Stimulated activated CD8-positive, alpha-beta memory T cell treated with anti-CD3 and anti-CD28 coated beads, Interleukin-4, amount 100 ng/mL, for 1 hour (primary cell): ENCODE measurements at places on chromosomes 16 and 17.

DNA sequence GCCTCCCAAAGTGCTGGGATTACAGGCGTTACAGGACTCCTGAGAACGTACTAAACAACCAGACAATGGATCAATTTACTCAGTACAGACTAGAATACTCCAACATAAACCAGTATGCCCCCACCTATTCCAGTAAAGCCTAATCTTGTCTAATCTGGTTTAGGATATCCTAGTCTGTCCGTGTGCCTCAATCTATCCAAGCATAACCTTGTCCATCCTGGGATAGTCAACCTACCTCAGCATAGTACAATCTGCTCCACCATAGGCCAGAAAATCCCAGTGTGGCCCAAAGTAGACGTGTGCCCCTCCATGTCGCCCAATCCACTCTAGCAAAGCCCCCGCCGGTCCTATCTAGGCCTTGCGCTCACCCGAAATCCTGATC lies 625 bp downstream of the DVL2 start:
- no peak for DNase-seq

DNA sequence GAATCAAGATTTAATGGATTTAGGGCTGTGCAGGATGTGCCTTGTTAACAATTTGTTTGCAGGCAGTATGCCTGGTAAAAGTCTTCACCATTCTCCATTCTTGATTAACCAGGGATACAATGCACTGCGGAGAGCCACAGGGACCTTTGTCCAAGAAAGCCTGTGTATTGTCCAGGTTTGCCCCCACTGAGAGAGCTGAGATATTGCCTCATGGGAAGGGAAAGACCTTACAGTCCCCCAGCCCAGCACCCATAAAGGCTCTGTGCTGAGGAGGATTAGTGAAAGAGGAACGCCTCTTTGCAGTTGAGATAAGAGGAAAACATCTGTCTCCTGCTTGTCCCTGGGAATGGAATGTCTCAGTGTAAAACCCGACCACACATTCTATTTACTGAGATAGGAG lies 2169.6 kb downstream of the TP53TG3F start:
- DNase-seq = no peak

DNA sequence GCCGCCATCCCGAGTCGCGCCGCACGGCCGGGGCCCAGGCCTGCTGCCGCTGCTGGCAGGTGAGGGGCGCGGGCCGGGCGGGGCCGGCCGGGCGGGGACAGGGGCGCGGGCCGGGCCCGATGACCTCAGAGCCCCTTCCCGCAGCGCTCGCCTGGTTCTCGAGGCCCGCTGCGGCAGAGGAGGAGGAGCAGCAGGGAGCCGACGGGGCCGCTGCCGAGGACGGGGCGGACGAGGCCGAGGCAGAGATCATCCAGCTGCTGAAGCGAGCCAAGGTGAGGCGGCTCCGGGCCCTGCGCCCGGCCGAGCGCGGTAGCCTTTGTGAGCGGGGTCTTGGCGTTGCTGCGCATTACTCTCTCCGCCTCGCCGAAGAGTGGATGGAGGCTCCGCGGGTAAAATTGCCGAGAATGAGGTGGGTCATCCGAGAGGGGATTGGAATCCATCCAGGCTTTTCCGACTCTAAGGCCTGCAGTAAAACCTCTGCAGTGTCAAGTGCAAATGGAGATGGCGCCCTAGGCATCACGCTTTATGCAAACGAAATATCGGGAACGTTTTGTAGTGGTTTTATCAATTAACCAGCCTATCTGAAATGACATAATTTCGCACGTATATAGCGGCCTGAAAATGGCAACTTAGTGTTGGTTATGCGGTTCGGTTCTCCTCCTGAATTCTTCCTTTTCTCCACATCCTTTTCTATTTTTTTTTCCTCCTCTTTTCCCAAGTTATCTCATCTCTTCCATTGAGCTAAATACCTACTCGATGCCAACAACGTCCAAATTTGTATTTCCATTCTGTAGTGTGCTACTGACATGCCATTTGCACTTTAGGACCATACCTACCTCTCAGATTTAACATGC lies 577 bp downstream of the TTC19 start:
- no peak for DNase-seq

DNA sequence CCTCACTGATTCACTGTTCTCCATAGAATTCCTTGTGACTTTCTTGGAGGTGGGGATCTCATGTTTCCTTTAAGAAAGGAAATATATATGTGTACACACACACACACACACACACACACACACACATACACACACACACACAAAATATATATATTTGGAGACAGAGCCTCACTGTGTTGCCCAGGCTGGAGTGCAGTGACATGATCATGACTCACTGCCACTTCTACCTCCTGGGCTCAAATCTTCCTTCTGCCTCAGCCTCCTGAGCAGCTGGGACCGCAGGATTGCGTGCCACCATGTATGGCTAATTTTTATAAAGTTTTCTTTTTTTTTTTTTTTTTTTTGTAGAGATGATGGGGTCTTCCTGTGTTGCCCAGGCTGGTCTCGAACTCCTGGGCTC lies 45.9 kb downstream of the CDH13 start:
- DNase-seq = no peak

DNA sequence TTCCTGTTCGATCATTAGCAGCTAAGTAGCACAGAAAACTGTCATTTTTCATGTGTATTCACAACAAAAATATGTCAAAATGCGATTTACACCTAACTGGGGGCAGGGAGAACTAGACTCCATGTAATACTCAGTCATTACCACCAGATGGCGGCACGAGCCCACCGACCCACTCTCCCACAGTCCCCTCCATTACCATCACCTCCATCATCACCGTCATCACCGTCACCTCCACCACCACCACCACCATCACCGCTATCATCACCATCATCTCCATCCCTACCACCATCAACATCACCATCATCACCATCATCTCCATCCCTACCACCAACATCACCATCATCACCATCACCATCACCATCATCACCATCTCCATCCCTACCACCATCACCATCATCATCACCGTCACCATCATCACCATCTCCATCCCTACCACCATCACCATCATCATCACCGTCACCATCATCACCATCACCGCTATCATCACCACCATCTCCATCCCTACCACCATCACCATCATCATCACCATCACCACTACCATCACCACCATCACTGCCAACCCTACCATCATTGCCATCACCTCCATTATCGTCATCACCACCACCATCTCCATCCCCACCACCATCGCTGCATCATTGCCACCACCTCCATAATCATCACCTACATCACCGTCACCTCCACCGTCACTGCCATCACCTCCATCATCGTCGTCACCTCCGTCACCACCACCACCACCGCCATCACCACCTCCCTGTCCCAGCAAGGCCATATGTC lies 14.4 kb downstream of the NDUFAF8 start:
- DNase-seq = no peak

DNA sequence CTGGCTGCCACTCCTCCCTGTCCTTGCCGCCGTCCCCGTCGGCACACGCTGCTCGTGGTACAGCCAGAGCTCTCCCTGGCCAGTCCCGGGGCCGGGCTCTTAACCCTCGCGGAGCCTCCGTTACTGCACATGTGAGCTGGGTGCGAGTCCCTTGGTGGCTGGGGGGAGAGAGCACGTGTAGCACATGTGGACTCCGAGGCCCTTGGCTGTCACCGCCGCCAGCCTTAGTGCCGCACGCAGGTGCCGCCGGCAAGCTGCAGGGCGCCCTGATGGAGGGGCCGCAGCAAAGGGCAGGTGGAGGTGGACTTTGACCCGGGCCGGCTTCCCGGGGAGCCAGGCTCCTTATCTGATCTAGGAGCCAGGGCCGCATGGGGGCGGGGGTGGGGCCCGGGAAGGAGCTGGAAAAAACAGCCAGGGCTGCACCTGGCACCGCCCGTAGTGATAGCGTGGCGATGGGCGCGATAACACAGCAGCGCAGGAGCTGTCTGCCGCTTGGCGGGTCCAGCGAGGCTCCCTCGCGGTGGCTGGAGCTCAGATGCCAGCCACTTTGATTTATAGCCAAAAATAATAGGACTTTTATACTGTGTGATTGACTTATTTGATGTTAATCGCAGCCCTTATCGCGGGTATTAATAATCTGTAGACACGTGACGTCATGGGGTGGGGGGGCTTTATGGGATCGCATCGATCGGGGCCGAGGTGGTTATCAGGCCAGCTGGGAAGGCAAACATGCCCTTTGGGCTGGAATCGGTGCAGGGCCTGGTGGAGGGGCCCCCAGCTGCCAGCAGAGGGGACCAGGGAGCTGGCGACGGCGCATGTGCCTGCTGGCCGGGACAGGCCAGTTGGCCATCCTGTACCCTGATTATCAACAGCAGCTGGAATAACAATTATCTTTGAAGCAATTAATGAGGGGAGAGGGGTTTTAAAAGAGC lies 35.1 kb downstream of the ZFPM1 start:
- no peak for DNase-seq

GRCh38 chr16:2206420-2206779 lies 1.1 kb downstream of the MLST8 start:
- no peak for DNase-seq

DNA sequence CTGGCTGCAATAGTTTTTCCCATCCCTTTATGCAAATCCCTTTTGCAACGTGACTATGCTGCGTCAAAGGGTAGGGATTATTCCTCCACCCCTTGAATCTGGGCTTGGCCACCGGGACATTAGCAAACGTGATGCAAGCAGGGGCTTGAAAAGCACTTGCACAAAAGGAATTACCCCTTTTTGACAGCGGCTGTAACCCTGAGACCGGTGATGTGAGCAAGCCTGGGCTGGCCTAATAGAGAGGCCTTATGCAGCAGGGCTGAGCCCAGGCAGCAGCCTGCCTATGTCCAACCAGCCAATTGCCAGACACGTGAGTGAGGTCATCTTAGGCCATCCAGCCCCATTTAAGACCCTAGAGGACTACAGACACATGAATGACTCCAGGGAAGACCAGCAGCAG lies 30.4 kb upstream of the PAFAH1B1 start:
- DNase-seq = no peak

DNA sequence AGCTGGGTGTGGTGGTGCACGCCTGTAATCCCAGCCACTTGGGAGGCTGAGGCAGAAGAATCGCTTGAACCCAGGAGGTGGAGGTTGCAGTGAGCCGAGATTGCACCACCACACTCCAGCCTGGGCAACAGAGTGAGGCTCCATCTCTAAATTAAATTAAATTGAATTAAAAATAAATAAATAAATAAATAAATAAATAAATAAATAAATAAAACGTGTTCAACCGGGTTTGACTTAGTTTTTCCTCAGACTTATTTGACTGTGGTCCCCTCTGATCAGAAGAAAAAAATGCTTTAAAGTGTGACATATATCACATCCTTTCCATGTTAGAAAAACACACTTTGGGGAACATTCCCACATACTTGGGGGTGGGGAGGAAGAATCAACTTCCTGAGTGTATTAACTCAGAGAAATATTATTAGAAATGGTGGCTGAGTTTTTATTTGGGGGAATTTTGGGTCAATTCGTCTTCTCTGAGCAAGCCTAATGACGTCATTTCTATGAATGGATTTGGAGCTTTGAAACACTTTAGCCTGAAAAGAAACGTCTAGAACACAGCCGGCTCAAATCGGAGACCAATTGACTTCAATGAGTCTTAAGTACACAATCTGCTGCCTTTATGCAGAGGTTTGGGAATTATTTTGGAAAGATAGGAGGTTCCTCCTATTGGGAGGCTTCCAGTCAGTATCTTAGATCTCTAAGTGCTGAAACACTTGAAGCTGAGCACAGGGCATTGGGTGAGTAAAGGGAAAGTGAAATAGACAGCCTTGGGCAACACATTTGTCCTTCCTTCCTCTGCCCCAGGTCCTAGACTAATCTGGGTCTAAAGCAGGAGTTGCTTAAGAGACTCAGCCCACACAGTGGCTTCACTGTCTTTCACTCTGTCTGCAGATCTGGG lies 132.6 kb downstream of the PITPNC1 start:
- DNase-seq = no peak

GRCh38 chr17:49214676-49215360 lies 4.3 kb downstream of the ABI3 start:
- no peak for DNase-seq

GRCh38 chr17:81109957-81110356 lies 55.4 kb upstream of the PVALEF start:
- DNase-seq = no peak

GRCh38 chr16:20517149-20517548 lies 59.0 kb downstream of the ACSM2B start:
- no peak for DNase-seq

GRCh38 chr17:15184872-15185624 lies 80.1 kb downstream of the PMP22 start:
- no peak for DNase-seq

GRCh38 chr16:6125483-6126259 lies 1028.1 kb upstream of the EEF2KMT start:
- no peak for DNase-seq

DNA sequence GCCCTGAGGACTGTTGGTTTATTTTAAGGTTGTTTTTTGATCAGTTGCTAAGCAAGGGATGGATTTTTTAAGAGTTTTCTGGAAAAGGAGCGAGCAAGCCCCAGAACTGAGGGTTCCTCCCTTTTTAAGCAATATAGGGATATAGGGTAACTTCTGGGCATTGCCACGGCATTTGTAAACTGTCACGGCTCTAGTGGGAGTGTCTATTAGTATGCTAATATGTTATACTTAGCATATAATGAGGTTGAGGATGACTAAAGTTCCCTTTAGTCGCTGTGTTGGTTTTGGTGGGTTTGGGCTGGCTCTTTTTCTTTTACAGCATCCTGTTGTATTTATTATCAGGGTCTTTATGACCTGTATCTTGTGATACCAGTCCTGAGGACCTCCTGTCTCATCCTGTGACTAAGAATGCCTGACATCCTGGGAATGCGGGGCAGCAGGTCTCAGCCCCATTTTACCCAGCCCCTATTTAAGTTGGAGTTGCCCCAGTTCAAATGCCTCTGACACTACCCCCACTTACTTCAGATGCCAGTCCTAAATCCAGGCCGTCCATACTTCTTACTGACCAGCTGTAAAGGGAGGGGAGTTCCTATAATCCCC lies 59.4 kb downstream of the MFSD11 start:
- no peak for DNase-seq

GRCh38 chr16:51982715-51983680 lies 563.9 kb downstream of the TOX3 start:
- DNase-seq = no peak

GRCh38 chr17:45222014-45222288 lies 266 bp downstream of the FMNL1 start:
- DNase-seq = no peak

- DNase-seq = no peak
Observed at GRCh38 chr17:2724784-2725164, 13.2 kb upstream of the CLUH start.

DNA sequence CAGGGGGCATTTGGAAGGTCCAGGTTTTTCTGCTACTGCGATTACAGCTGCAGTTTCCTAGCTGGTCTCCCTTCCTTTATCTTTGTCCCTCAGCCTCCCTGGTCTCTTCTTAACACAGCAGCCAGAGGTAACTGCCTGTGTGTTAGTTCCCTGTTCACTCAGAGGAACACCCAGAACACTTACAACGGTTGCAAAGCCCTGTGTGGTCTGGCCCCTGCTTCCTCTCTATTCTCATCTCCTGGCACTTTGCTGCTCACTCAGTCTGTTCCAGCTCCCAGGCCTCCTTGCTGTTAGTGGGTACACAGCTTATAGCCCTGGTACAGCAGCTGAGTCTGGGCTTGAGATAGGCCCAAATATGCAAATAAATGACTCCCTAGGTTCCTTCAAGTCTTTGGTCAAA lies 16.4 kb downstream of the NTN1 start:
- no peak for DNase-seq
